Progenitor cell of endocrine pancreas (in vitro differentiated cells): ENCODE measurements at places on chromosomes 7 and 10. TPM values are rescaled to one million over a fixed set of nuclear protein-coding genes. Genes with fewer than 3 reads are reported as not detected.

The GIMAP7 gene
- total RNA-seq: not detected in 2 replicates

The OR9A2 gene
- total RNA-seq: not detected in 2 replicates

The CRTAC1 gene
- total RNA-seq: 4.2 and 4.6 TPM in 2 replicates

The RBAK gene
- total RNA-seq: 20.0 and 21.3 TPM in 2 replicates

The HKDC1 gene
- 4.1 and 6.2 TPM in 2 replicates for total RNA-seq

The PDE6C gene
- total RNA-seq: not detected in 2 replicates

The LLCFC1 gene
- total RNA-seq: not detected in 2 replicates

The ZFYVE27 gene
- 43.4 and 44.2 TPM in 2 replicates for total RNA-seq

The MALRD1 gene
- 1.2 and 1.5 TPM in 2 replicates for total RNA-seq

The SLC26A4 gene
- 0.42 and 0.43 TPM in 2 replicates for total RNA-seq

The EBF3 gene
- 0.19 and 0.38 TPM in 2 replicates for total RNA-seq

The RAB18 gene
- 81.0 and 86.1 TPM in 2 replicates for total RNA-seq

The POP7 gene
- total RNA-seq: 30.2 and 33.7 TPM in 2 replicates

The RADIL gene
- total RNA-seq: 1.8 and 2.0 TPM in 2 replicates

The NUTM2B gene
- total RNA-seq: 1.4 and 1.9 TPM in 2 replicates

The BLNK gene
- total RNA-seq: 1.6 and 1.8 TPM in 2 replicates

The PPP1R9A gene
- total RNA-seq: 55.2 and 57.2 TPM in 2 replicates

The ZNF485 gene
- 5.7 and 6.3 TPM in 2 replicates for total RNA-seq

The FGFR2 gene
- total RNA-seq: 146 and 149 TPM in 2 replicates

The ADAM22 gene
- 14.4 and 15.8 TPM in 2 replicates for total RNA-seq

The DYDC2 gene
- total RNA-seq: 1.4 and 1.8 TPM in 2 replicates

The NEUROD6 gene
- not detected in 2 replicates for total RNA-seq

The APBB1IP gene
- total RNA-seq: 0.24 and 0.38 TPM in 2 replicates

The CHN2 gene
- 21.2 and 22.0 TPM in 2 replicates for total RNA-seq

The CFAP69 gene
- total RNA-seq: 12.0 and 12.4 TPM in 2 replicates

The SFMBT2 gene
- total RNA-seq: 8.2 and 9.1 TPM in 2 replicates
